ENCODE measurements at places on chromosomes 4 and X.

GRCh38 chr4:184887947-184888346 is 62.2 kb upstream of the ACSL1 start:
- DNase-seq, result no peak

- peak; percentile 95 for DNase-seq
Observed at GRCh38 chr4:25795566-25796454, 67.0 kb downstream of the SEL1L3 start.

GRCh38 chrX:130560544-130560943 is 158.8 kb downstream of the RBMX2 start:
- peak; percentile 67 for DNase-seq

DNA sequence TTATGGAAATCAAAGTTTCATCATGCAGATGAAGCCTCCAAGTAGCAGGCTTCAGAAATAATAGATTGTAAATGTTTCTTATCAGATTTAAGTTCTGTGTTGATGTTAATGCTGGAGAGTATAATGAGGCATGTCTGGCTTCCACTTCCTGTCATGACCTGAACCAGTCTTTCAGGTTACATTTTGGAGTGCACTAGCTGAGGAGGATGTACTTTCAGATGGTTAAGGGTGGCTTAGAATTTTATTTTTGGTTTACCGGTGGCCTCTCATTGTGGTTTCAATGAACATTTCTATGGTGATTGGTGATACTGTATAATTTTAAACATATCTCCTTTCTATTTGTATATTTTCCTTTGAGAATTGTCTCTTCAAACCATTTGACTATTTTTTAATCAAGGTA is 890.4 kb downstream of the SH3BGRL start:
- no peak for DNase-seq

DNA sequence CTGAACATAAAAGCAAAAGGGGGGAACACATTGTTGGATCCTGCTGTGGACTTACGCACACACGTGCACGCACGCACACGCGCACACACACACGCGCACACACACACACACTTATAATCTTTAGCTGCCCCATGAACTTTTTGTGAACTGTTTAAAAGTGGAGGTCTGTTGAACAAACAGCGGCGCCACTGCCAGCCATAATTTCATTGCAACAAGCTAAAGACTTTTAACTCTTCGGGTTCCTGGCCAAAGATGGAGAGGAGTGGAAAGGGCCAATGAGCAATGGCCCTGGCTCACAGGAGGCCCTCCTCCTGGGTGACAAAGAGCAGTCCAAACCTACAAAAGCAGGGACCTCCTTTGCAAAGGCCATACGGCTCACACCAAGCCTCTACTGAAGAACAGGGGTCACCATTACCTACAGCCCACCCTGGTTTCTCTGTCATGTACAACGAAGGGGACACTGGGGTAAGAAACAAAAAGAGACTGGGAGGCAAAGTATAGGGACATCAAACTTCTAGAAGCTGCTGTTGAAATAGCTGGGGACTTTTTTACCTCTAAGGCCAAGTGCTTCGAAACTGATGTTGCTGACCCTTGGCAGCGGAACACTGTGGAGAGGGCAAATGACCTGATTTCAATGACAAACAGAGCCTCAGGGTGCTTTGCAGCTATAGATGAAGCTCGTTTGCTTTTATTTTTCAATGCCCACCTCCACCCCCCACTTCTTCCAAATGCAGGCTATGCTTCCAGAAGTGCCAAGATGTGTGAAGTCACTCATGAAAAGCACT is 16.7 kb downstream of the BCOR start:
- DNase-seq, result no peak

GRCh38 chrX:56932653-56933339 is 62.5 kb downstream of the SPIN3 start:
- no peak for DNase-seq
